ENCODE measurements at places on chromosomes 5 and 9.

GRCh38 chr9:136865768-136866103, 372 bp downstream of the EDF1 start:
- no peak for DNase-seq

GRCh38 chr9:127741831-127742434, 6.8 kb upstream of the TOR2A start:
- DNase-seq, result no peak

- no peak for DNase-seq
Observed at GRCh38 chr5:15528476-15528875, 28.5 kb downstream of the FBXL7 start.

DNA sequence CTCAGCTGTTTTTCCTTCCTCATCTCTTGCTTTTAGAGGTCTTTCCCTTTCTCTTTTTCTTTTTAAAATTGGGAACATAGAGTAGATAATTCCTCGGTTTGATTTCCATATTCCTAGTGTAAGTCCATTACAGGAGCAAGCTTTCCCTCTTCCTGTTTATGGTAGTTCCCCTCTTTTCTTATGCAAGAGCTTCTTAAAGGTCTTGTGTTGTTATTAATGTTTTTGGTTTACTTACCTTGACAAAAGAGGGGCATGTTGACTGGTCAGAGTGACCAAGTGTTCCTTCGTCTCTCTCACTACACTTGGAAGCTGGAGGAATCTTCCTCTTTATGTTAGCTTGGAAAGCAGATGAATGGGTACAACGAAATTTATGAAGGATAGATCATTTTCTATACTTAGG, 8.3 kb downstream of the ATG10 start:
- no peak for DNase-seq

DNA sequence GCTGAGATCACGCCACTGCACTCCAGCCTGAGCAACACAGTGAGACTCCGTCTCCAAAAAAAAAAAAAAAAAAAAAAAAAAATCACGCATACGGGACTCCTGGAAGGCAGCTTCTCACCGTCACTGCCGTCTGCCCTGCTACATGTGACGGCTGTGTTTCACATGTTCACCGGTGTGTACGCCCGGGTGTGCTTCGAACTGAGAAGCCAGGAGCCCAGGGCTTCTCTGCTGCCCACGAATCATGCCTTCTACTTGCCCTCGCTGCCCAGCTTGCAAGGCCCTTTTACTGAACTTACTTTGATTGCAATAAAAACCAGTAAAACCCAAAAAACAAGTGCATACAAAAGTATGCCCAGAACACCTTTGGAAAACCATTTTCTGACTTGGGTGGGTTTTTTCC, 5.8 kb upstream of the NKD2 start:
- no peak for DNase-seq

- DNase-seq, result no peak
Observed at GRCh38 chr5:73964352-73964865, 338.4 kb downstream of the ARHGEF28 start.

- DNase-seq, result no peak
Observed at GRCh38 chr9:126532019-126532462, 81.7 kb upstream of the LMX1B start.

GRCh38 chr5:159182691-159183090, 26.7 kb downstream of the RNF145 start:
- no peak for DNase-seq

DNA sequence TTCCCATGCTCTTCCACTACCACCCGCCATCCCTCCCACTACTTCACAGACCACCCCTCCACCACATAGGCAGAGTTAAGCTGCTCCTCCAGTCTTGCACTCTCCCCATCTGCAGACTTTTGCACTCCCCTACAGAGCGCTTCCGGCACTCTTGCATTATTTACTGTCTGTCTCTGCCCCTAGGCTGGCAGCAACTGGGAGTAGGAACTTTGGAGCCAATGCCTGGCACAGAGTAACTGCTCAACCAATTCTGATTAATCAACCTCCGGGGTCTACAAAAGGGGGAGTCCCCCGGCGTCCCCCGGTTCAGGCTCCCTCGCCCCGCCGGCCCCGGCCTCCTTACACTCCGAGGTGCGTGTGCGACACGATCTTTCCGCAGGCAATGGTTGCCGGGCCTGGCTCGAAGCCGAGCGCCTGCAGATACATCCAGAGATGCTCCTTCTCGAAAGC, 498 bp downstream of the HAUS6 start:
- DNase-seq, result no peak

GRCh38 chr5:72379936-72380335, 59.8 kb downstream of the PTCD2 start:
- DNase-seq, result no peak

DNA sequence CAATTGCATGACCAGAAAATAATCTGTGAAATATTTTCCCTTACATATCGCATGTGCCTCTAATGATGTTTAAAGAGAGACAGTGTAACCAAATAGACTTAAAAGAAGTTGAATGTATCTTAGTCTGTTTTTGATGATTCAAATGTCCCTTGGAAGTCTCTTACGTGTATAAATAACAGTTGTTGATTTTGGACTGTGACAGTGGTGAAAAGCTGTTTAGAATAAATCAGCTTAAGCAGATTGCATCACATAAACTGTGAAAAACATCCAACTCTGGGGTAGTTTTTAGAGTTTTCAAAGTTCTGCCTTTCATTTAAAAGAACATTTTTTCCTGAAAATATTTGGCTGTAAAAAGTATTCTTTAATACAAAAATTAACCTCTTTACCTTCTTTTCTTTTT, 301.1 kb downstream of the PRR16 start:
- DNase-seq, result no peak

DNA sequence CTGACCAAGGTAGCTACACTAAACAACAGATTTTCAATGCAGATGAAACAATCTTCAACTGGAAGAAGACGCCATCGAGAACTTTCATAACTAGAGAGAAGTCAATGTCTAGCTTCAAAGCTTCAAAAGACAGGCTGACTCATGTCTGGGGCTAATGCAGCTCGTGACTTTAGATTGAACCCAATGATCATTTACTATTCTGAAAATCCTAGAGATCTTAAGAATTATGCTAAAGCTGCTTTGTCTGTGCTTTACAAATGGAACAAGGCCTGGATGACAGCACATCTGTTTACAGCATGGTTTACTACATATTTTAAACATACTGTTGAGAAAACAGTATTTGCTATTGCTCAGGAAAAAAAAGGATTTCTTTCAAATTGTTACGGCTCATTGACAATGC, 54.9 kb downstream of the RICTOR start:
- no peak for DNase-seq

DNA sequence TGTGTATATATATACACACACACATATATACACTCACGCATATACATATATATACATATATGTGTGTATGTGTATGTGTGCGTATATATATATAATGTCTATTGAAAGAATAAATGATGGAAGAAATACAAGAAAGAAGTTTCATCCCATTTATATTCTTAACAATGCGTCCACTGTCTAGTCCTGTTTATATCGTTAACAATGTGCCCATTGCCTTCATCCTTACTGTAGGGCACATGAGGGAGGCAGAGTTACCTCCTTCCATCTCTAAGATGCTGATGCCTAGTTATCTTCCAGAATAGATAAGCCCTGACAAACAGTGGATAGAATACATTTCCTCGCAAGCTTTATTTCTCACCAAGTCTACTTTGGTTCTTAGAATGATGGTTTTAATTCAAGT, 389.8 kb upstream of the SEMA6A start:
- DNase-seq, result no peak

DNA sequence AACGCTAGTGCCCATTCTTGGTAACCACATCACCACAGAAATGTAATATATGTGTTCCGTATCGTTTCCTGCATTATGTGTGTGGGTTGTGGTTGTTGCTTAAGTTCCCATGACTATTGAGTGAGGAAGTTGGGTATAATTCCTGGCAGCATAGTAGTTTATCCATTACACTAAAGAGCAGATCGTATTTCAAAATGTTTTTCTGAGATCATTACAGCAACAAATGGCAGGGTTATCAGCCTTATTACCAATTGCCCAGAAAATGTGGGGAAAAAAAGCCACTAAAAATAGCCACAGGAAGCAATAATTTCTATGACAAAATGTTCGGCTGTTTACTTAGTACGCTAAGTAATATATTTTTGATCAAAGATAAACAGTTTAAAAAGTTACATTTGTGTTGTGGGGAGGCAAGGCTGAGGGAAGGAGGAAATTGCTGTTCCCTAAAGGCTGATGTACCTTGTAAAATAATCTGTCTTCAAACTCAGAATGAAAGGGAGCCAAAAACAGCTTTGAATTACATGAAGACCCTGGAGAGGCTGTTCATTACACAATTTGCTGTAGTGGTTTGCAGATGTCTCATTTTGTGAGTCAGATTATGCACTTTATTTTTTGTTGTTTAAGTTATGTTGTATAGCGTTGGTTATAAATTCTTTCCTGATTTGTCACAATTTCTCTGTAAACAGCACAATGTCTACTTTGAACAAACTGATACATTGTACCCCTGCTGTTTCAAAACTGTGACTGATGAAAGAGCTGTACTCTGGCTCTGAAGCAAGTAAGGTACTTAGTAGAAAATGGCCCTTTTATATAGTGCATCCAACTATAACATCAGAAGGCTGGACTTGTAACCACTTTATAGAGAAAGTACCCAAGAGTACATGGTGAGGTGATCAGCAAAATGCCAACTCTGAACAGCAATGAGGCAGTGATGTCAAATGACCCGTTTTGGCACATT, 1028.5 kb downstream of the NR2F1-AS1 start:
- peak; percentile 94 for DNase-seq

DNA sequence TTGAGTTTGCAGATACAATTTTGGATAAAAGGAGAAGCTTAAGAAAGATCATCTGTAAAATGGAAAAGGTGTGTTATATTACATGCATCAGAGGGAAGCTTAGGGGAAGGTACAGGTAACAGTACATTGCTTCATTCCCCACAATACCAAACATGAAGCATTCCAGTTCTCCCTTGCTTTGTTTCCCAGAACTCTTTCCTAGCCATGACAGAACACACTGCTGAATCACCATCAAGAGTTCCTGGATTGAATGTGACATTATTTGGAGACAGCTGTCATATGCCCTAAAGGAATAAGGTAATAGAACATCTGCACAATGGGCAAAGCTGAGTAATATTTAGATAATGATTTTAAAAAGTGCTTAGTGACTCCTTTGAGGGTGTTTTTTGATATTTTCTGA, 303.5 kb upstream of the ST8SIA4 start:
- no peak for DNase-seq

DNA sequence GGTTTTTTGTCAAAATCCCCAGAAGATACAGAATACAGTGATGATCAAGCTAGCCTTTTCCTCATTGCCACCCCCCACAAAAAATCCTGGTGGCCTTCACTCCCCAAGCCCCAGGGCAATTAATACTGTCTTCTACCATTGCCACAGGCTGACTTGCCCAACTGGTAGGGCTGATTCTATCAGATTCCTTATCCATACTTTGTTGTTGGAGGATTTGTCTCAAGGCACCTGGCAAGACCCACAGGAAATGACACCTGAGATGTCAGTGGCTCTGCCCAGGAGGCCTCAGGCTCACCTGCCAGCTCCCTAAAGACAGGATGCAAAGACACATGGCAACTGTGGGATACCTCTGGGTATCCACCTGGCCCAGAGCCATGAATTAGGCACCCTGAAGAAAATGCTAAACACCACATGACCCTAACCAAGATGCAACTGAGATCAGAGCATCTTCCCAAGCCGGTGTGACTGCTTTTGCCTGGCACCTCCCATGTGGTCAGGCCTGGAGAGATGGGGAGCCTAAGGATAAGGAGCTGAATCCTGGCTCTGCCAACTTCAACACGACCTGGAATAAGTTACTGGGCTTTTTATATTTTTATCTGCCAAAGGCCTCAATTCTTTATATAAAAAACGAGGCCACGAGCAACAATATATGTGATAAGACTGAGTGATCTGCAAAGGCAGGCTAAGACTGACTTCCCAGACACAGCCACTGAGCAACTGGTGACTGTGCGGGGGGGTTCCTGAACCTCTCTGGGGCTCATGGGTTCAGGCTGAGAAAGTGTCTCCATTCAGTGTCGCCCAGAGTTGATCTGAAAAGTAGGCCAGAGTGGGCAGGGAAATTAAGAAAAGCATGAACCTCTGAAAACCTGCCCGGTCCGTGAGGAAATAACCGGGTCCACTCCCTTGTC, 944 bp downstream of the ATOX1 start:
- DNase-seq, result no peak

- DNase-seq, result peak; percentile 55
Observed at GRCh38 chr5:1521671-1522600, 1.8 kb downstream of the LPCAT1 start.

GRCh38 chr5:154544646-154545045, 66.6 kb upstream of the HAND1 start:
- no peak for DNase-seq

DNA sequence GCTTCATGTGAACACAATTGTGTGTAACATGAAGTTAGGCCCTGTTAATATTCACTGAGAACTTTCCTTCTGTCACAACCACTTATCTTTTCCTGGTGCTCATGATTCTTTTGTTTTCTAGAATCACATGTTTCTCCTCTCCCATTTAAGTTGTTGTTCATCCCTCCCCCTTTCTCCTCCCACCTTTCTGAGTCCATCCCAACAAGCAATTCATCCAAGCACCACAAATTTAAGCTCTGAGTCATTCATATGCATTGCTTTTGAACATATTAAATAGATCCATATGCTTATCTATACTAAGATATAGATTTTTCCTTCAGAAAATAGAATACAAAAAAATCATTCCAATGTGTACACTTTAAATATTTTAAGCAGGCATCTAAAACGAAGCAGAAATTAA, 75.2 kb upstream of the NFIB start:
- peak; percentile 43 for DNase-seq

Measured in muscle of back (tissue), 13 donors.